Calu3 (cell line): ENCODE measurements at places on chromosomes 7 and 10. TPM values are rescaled to one million over a fixed set of nuclear protein-coding genes. Genes with fewer than 3 reads are reported as not detected.

- H3K4me3 ChIP-seq: no peak overlapping the region
- no peaks in the 10 kb centered on the region for H3K27me3 ChIP-seq
- no peak for DNase-seq
- H3K36me3 ChIP-seq: no peaks in the 10 kb centered on the region
- H3K27ac ChIP-seq: no peak overlapping the region
Observed at GRCh38 chr10:8513155-8514147, 459.0 kb downstream of the GATA3 start.

- no peaks in the 10 kb centered on the region for H3K36me3 ChIP-seq
- H3K4me1 ChIP-seq: peaks cover 7% of the 10 kb centered on the region
- H3K27ac ChIP-seq: no peak overlapping the region
- no peak overlapping the region for H3K4me3 ChIP-seq
Observed at GRCh38 chr10:103818105-103818504, 37.3 kb downstream of the SH3PXD2A start.

- peaks cover 8% of the 10 kb centered on the region for H3K36me3 ChIP-seq
- no peak for DNase-seq
- no peaks in the 10 kb centered on the region for H3K4me1 ChIP-seq
- no peak overlapping the region for H3K4me3 ChIP-seq
Observed at GRCh38 chr10:70775679-70776454, 9.3 kb downstream of the TBATA start.

DNA sequence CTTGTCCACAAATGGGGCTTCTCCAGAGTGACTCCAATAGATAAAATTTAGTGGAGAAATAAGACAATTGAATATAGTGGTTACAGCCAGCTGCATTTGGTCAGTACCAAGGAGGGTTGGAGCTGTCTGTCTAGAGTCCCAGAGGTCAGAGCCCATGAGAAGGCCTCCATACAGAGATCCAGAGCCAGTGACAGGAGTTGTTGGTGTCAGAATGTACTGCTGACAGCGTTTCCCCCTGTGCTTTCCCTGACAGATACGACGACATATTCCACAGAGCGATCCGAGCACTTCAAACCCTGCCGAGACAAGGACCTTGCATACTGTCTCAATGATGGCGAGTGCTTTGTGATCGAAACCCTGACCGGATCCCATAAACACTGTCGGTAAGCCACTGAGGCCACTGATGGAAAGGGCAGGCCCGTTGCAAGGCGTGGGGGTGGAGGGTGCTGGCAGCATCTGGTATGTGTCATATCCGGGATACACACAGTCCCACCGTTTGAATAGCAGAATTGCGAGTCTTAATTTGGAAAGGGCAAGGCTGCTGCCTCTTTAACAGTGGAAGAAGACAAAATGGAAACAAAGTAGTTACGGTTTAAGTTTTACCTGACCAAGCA lies 483.6 kb downstream of the NRG3 start:
- H3K36me3 ChIP-seq: no peaks in the 10 kb centered on the region
- no peak for DNase-seq
- no peaks in the 10 kb centered on the region for H3K27me3 ChIP-seq
- H3K4me3 ChIP-seq: no peak overlapping the region

DNA sequence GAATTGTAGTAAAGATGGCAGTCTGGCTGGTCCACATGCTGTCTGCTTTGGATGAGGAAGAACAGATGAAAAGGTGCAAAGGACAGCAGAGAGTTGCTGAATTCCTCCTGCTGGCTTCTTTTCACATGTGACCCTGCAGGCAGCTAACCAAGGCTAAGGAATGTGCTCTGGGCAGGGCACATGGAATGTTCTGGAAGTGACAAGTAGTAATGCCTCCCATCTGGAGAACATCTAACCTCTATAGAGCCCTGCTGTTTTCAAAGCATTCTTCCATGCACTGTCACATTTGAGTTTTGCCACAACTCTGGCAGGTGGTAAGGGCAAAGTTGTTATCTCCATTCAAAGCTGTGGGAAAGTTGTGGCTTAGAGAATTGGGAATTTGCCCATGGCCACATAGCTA lies 208.8 kb downstream of the STK31 start:
- no peak overlapping the region for H3K27ac ChIP-seq
- H3K36me3 ChIP-seq: no peaks in the 10 kb centered on the region
- peaks cover 57% of the 10 kb centered on the region for H3K27me3 ChIP-seq
- H3K4me3 ChIP-seq: no peak overlapping the region

GRCh38 chr10:79930267-79930666 lies 18.6 kb downstream of the SFTPD start:
- no peak for DNase-seq
- H3K27ac ChIP-seq: no peak overlapping the region
- H3K27me3 ChIP-seq: peaks cover 94% of the 10 kb centered on the region
- no peaks in the 10 kb centered on the region for H3K4me1 ChIP-seq
- no peaks in the 10 kb centered on the region for H3K36me3 ChIP-seq
- H3K4me3 ChIP-seq: no peak overlapping the region

GRCh38 chr7:114660126-114660486 lies 245.5 kb downstream of the FOXP2 start:
- no peaks in the 10 kb centered on the region for H3K36me3 ChIP-seq
- H3K27ac ChIP-seq: no peak overlapping the region
- no peak overlapping the region for H3K4me3 ChIP-seq
- no peaks in the 10 kb centered on the region for H3K27me3 ChIP-seq
- DNase-seq: no peak

The UNC5B gene
- total RNA-seq: 0.07 and 0.39 TPM in 2 replicates

The MALRD1 gene
- not detected in 2 replicates for total RNA-seq

The CALML3 gene
- total RNA-seq: not detected in 2 replicates

The GRID1 gene
- 0.10 TPM in 1 of 2 replicates, not detected in the other for total RNA-seq

DNA sequence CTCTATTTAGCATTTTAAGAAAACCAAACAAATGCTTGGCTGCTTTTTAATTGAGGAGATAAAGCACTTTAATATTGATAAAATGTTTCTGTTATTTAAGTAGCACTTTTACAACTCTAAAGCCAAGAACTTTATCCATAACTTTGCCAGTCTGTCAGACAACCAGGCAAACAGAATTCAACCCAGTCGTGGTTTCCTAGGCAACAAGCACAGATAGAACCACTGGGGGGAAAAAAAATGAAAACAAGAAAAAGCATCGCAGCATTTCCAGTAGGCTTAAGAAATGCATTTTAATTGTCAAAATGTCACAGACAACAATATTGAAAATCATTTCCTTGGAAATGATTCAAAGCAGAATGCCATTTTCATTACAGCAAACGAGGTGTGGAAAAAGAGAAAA lies 323.4 kb downstream of the PARD3 start:
- peaks cover 8% of the 10 kb centered on the region for H3K36me3 ChIP-seq
- H3K27me3 ChIP-seq: no peaks in the 10 kb centered on the region
- H3K4me3 ChIP-seq: no peak overlapping the region
- DNase-seq: no peak
- peaks cover 13% of the 10 kb centered on the region for H3K4me1 ChIP-seq

GRCh38 chr7:17769918-17770317 lies 170.4 kb downstream of the SNX13 start:
- no peak overlapping the region for H3K4me3 ChIP-seq
- H3K4me1 ChIP-seq: peaks cover 33% of the 10 kb centered on the region
- no peaks in the 10 kb centered on the region for H3K36me3 ChIP-seq
- no peak overlapping the region for H3K27ac ChIP-seq
- DNase-seq: peak; percentile 86

DNA sequence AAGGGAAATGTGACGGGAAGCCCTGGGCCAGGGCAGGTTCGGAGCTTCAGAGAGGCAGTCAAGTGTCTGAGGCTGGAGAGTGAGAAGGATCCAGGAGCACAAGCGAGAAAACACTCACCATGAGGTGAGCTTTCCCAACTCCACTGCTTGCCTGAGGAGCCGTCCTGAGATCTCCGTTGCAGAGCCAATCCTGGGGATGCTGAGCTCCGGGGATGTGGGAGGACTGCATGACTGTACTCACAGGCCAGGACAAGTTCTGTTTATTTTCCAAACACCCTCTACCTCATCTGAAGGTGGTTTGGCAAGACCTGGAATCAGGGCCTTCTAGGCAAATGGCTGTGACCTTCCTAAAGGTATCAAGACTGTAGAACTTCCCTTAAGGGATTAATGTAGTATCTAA lies 38.7 kb downstream of the GLI3 start:
- no peak for DNase-seq
- peaks cover 16% of the 10 kb centered on the region for H3K27me3 ChIP-seq
- H3K27ac ChIP-seq: no peak overlapping the region

The CNTNAP2 gene
- 0.29 and 1.1 TPM in 2 replicates for total RNA-seq

DNA sequence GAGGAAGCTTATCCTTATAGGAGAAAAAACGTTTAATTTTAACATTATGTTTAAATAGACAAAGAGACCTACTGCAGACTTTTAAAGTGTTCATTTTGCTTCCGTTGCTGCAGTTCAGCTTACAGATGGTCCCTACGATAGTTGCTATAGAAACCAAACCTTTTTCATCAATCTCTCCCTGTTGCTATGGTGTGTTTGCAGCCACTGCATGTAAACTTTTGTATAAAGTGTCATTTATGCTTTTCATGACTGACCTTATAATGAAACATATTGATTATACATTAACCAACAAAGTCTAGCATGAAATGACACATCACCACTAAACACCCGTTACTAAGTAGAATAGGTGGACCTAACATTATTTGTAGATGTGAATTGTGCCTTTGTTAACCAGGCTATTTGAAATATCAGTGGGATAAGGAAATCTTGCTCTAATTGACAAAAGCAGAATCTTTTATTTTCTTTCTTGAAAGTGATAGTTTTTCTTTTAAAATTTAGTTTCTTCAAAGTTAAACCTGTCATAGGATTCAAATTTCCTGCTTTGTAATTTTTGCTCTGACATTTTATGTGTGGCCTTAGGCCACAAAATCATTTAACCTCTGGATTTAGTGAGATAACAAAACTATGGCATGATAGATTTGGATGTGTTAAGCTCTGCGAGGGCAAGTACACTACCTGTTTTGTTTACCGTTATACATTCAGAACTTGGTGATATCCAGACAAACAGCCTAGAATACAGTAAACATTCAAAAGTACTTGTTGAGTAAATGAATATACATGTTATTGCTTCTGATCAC lies 64.0 kb downstream of the CACNB2 start:
- no peak overlapping the region for H3K4me3 ChIP-seq
- no peak overlapping the region for H3K27ac ChIP-seq
- no peak for DNase-seq
- H3K4me1 ChIP-seq: no peaks in the 10 kb centered on the region
- peaks cover 15% of the 10 kb centered on the region for H3K27me3 ChIP-seq
- H3K36me3 ChIP-seq: no peaks in the 10 kb centered on the region

GRCh38 chr7:107728276-107728675 lies 15.7 kb upstream of the CBLL1 start:
- no peaks in the 10 kb centered on the region for H3K36me3 ChIP-seq
- no peaks in the 10 kb centered on the region for H3K4me1 ChIP-seq
- no peak for DNase-seq
- no peak overlapping the region for H3K27ac ChIP-seq
- no peak overlapping the region for H3K4me3 ChIP-seq

The MCMBP gene
- total RNA-seq: 38.1 and 40.3 TPM in 2 replicates

DNA sequence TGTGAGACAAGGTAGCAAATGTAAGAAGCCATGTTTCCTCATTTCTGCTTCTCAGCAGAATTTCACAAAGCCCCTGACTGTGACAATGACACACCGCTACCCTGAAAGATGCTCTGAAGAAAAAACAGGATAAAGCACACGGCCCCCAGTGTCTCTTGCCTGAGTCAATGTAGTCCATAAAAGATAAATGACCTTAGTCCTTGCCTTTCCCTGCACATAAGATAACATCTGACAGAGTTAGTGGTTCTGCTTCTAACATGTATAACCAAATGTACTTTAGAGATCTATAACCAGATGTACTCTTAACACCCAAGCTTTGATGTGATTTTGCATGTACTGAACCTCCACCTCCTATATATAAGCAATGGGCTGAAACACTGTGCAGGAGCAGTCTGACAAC lies 3.0 kb upstream of the SND1 start:
- no peak overlapping the region for H3K27ac ChIP-seq
- no peaks in the 10 kb centered on the region for H3K27me3 ChIP-seq
- H3K4me1 ChIP-seq: peaks cover 5% of the 10 kb centered on the region

DNA sequence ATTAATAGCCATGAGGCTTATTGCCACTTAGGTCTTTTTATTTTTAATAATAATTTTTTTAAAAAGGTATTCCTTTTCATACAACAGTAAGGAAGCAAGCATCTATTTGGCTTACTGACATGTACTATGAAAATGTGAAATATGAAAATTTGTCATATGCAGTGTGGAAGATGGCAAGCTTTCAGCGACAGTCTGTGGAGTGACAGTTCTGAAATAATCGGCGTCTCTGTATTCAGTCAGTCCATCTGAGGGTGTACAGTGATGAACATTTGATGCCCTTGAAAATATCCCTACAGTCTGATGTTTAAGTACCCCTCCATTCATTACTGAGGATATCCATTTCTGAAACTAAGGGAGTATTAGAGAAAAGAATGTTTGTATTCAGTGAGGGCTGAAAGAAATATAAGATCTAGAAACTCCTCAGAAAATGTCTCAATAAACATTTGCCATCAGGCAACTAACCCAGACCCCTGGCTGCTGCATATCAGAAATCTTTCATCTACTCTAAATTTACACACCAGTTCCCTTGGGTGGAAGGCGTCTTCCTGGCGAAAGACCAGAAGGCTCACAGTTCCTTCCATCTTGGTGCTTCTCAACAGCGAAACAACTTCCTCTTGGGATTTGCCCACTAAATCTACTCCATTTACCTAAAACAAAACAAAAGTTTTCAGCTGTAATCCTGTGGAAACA lies 440.6 kb downstream of the PARD3 start:
- H3K36me3 ChIP-seq: peaks cover 3% of the 10 kb centered on the region
- DNase-seq: no peak
- H3K27ac ChIP-seq: no peak overlapping the region
- H3K4me1 ChIP-seq: no peaks in the 10 kb centered on the region

DNA sequence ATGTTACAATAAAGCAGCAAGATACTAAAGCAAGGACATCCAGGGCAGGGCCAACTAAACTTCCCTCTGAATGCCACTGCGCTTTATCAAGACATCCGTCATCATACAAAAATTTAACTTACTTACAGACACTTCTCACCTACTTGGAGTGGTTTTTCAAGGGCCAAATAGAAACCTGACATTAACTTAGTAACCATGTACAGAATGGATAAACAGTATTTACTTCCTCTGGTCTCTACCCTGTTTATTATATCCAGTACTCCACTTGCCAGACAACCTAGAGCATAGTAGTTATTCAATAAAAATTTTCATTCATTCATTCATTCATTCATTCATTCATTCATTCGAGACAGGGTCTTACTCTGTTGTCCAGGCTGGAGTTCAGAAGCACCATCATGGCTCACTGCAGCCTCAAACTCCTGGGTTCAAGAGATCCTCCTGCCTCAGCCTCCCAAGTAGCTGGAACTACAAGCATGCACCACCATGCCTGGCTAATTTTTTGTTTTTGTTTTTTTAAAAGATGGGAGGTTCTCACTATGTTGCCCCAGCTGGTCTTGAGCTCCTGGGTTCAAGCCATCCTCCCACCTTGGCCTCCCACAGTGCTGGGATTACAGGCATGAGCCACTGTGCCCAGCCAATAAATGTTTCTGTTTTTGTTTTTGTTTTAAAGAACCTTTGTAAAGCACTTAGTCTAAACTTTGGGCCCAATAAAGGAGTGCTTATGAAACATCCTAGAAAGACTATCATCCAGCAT lies 19.0 kb downstream of the SMURF1 start:
- peak overlapping the region; percentile 26 for H3K4me3 ChIP-seq
- H3K36me3 ChIP-seq: peaks cover 21% of the 10 kb centered on the region
- H3K4me1 ChIP-seq: peaks cover 57% of the 10 kb centered on the region
- DNase-seq: no peak
- H3K27me3 ChIP-seq: no peaks in the 10 kb centered on the region

The H2BK1 gene
- total RNA-seq: not detected in 2 replicates

The HMX3 gene
- not detected in 2 replicates for total RNA-seq

GRCh38 chr10:69867699-69868558 lies 66.2 kb downstream of the COL13A1 start:
- H3K36me3 ChIP-seq: peaks cover 14% of the 10 kb centered on the region
- no peak for DNase-seq
- no peak overlapping the region for H3K4me3 ChIP-seq
- peaks cover 4% of the 10 kb centered on the region for H3K27me3 ChIP-seq
- no peak overlapping the region for H3K27ac ChIP-seq
- peaks cover 70% of the 10 kb centered on the region for H3K4me1 ChIP-seq
